ENCODE measurements at places on chromosomes 12 and 14. TPM values are rescaled to one million over a fixed set of nuclear protein-coding genes. Genes with fewer than 3 reads are reported as not detected.
A peak's percentile ranks its signal among the peaks of the same experiment; 100 is the strongest.

DNA sequence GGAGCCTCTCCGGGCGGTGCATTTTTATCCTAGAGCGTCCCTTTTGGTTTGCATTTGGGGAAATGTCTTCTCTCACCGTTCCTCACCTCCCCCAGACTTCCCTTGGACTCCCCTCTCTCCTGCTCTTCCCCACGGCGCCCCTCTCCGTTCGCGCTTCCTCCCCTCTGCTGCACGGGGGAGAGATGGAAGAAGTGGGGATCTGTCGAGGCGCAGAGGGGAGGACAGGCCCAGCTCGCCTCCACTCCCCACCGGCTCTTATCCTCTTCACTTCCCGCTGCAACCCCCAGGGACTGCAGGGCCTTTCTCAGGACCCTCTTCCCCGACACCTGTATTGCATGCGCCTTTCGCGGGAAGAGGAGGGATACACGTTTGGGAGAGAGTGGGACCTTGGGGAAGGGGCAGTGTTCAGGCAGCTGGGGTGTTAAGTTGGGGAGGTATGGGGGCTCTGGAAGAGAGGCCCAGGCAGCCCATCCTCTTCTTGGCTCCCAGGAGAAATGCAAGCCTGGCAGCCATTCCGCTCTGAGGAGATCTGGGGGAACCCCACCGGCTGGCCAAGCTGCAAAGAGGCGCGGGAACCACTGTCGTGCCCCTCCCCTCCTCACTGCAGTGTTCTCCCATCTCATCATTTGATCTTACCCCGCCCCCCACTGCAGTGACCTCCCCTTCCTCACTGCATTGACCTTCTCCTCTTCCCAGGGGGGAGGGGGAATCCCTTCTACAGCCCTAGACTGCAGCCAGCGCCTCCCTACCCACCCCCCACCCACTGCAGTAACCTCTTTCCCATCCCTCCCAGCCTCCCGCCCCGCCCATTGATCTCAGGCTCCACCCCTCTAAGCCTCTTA is 788 bp downstream of the ENO2 start:
- no peak for DNase-seq

- peak; percentile 69 for DNase-seq
These were observed 494 bp downstream of the GCH1 start for GRCh38 chr14:54902143-54902520.

GRCh38 chr12:114408471-114408885 is 2.5 kb upstream of the TBX5 start:
- DNase-seq = no peak

DNA sequence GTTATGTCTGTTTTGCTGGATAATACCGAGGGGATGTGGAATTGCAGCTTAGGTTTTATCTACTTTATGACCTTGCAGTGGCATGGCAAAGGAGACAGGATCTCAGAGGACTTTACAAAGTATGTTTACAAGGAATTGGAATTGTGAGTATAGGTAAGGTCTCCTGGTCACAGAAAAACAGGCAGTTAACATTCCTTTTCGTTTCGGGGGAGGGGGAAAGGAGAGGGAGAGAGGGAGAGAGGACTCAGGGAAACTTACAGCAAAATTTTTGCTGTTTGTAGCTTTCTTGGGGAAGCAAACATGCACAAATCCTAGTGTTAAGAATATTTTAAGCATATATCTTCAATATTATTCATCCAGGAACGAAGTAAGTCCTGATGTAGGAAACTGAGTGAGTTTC is 590.5 kb upstream of the LRFN5 start:
- DNase-seq = no peak

Gene AICDA
- not detected for total RNA-seq

Gene ACOT4
- not detected for total RNA-seq

- DNase-seq = peak; percentile 34
These were observed 55.4 kb downstream of the GRIP1 start for GRCh38 chr12:66623455-66623854.

DNA sequence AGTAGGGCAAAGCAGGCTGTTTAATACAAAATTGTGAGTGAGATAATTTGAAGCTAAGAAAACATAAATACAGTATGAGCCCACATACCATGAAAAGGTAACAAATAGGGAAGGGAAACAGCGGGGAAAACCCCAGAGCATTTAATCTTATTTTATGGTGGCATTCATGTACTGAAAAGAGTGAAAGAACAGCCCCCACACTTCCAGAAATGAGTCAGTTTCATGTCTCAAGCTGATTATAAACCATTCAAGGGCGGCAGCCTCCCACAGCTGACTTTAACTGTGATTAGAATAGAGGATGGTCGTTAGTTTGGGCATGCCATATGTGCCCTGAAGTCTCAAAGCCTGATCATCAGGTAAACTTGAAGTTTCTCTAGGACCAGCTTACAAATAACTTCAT is 64.5 kb downstream of the FOXG1 start:
- DNase-seq = peak; percentile 9

- DNase-seq = peak; percentile 63
These were observed 27.7 kb downstream of the CLMN start for GRCh38 chr14:95291859-95292542.

DNA sequence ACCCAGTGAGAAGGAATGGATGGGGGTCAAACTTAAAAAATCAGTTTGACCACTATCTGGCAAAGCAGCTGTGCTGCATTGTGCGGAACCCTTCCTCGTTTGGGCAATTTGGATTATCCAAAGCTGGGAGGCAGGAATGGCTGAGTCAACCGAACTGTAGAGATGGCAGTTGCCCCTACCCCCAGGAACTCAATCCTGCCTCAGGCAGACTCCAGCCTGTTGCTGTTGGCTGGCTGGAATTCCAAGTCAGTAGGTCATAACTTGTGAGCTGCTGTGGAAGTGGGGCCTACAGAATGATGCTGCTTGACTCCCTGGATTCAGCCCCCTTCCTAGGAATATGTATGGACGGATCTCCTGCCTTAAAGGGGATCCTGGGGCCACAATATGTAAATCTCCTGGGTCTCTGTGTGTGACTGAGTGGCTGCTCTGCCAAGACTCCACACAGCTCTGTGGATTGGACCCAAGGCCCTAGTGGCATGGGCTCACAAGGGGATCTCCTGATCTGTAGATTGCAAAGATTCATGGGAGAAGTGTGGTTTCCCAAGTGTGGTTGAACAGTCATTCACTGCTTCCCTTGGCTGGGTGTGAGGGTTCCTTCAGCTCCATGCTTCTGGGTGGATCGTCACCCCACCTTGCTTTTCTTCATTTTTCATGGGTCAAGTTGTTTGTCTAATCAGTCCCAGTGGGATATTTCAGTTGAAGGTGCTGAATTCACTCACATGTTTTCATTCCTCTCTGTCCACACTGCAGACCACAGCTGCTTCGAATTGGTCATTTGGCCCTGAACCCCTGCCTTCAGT is 19.2 kb downstream of the LUM start:
- DNase-seq = peak; percentile 81

- DNase-seq = peak; percentile 77
These were observed 87.7 kb upstream of the FOXN3 start for GRCh38 chr14:89504602-89505313.

Gene IKZF4
- total RNA-seq = 0.57 TPM

DNA sequence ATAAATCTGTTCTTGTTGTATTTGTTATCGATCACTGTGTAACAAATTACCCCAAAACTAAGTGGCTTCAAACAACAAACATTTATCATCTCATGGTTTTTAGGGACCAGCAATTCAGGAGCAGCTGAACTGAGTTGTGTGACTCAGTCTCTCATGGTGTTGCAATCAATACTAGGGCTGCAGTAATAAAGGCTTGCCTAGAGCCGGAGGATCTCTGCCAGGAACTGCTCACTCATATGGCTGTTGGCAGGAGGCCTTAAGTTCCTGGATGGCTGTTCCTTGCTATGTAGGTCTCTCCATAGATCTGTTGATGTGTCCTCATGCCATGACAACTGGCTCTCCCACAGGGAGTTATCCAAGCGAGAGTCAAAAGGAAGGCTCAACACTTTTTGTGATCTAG is 3.8 kb upstream of the PSMC6 start:
- peak; percentile 90 for DNase-seq

Gene NTS
- not detected for total RNA-seq

DNA sequence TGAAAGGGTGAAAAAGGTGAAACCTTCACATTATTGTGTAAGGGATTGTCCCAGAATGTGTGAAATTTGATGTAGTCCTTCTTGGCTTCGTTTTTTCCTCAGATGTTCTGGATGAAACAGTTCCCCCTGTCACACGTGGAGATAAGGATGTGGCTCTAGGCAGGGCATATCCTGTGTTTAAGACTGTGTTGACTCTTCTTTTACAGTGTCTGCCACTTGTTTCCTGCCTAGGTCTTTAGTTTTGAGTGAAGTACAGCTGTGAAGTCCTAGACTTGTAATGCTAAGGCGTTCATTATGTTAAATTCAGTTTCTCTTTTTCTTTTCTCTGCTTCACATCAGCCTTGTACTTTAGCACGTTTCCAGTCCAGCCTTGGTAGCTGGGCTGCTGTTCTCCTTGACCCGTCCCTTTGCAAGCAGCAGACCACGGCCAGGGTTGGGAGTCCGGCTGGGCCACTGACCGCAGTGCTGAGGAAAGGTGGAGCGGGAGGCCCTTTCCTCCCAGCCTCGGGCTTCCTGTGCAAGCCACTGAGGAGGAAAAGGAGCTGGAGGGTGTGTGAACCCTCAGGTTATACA is 59.1 kb downstream of the RASSF3 start:
- DNase-seq = no peak

Gene CPNE6
- not detected for total RNA-seq

GRCh38 chr14:37665479-37665878 is 70.0 kb downstream of the TTC6 start:
- no peak for DNase-seq

DNA sequence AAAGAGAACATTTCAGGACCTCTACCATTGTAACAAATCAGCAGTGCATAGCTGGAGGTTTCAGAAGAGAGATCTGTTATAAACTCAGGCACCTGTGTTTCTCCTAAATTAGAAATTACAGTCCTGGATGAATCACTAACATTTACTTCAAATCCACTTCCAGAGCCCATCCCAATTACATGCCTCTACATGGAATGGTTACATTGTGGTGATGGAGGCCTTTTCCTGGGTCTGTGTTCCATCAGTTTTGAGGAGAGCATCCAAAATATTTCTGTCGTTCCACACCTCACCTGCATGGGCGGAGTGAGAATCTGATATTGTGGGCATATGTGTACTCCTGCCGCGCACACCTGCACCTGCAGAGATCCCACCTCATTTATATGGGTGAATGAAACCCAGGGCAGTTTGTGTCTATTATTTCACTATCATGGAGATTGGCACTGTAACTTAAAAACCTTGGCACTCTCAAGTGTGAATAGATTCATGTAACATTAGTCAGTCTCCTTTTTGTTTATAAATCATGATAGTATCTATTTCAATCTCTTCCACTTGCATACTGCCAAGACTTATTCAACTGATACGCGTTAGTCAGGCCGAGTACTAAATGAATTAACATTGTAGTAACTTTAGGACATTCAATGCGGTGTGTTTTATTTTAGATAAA is 215.1 kb upstream of the FAR2 start:
- DNase-seq = peak; percentile 50

GRCh38 chr14:38693423-38693822 is 409.6 kb downstream of the SEC23A start:
- no peak for DNase-seq

DNA sequence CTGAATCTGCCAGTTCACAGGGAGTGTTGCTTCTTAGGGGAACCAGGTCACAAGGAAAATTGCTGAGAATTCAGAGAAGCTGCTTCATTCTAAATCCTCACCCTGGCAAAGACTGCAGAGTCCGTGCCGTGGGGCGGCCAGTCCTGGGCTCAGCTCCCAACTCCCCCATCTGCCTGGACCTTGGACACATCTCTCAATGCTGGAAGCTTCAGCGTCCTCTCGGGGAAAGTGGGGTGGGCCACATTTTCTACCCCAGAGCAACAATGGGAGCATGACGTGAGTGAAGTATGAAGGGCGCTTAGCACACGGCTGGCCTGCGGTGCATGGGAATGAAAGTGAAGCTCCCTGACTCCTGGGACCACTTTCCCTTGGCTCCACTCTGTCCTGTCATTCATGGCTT is 31.2 kb downstream of the HVCN1 start:
- DNase-seq = no peak

- peak; percentile 15 for DNase-seq
These were observed at the start of gene C14orf132 for GRCh38 chr14:96038920-96039632. C14orf132 (plus strand) TSS chr14:96039362; CDS start chr14:96039501, 139 bp downstream.

DNA sequence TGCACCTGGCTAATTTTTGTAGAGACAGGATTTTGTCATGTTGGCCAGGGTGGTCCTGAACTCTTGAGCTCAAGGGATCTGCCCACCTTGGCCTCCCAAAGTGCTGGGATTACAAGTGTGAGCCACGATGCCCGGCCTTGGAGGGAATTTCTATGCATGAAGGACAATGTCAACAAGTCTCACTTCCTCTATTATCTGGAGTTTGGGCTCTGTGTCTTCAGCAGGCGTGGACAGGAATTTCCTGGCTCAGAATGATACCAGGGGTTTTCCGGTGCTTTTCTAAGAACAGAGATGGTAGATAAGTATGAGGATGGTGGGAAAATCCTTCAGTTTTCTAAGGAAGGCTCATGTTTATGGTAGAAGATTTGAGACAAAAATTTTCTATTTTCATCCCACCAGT is 75.0 kb upstream of the CCDC60 start:
- DNase-seq = no peak

GRCh38 chr12:49276304-49277290 is 11.7 kb downstream of the TUBA1C start:
- DNase-seq = peak; percentile 46

DNA sequence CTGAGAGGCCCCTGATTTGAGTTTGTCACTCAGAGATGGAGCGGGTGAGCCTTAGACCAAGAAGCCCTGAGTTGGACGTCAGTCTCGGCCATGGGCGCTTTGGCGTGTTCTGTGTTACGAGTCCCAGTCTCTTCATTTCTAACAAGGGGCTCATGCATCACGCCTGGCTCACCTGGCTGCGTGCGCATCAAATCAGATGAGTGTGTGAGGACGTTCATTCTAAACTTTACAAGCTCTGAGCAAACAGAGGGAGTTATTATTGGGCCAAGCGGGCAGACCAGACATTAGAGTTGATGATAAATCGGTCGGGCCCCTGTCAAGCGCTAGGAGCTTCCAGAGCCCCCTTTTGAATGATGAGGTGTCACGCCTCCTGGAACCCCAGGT is 117.2 kb downstream of the CALM1 start:
- no peak for DNase-seq

GRCh38 chr12:95551305-95551704 is at the start of gene USP44:
USP44 (minus strand) TSS chr12:95551476; CDS start chr12:95534256, 17,220 bp downstream.
- DNase-seq = no peak

DNA sequence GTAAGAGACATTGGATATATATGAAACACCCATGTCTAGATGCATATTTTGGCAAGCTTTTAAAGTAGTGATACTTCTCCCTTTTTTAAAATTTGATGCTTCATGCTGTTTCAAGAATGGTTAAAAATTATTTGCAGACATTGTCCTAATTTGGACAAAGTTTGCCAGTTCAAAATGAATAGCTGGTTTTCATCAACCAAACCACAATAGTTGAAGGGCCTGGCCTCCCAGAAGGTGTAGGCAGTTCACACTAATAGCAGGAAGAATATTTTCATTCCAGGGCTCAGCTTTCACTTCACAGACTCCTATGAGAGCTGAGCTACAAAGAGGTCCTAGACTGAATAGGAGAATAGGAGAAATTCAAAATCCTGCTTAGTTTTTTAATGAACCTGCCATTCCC is 78.7 kb downstream of the STXBP6 start:
- DNase-seq = no peak

GRCh38 chr12:59382282-59383078 is 213.3 kb upstream of the SLC16A7 start:
- DNase-seq = no peak

Data from M059J (cell line).